ENCODE measurements at places on chromosomes 4 and X.

DNA sequence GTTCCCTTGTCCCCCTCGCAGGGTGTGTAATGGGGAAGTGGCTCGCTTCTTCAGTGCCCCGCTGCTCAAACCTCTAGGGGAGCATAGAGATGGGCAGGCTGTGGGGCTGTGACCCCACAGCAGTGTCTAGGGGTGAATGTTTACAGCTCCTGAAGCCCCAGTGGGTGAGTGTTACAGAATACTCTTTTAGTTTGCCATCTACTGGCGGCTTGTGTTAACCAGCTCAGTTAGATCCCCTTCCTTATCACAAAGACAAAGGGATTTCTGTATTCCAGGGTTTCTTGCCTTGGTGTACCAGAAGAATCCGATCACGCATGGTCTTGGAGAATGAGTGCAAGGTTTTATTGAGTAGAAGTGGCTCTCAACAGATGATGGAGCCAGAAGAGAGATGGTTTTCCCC, 108.1 kb upstream of the IQCM start:
- no peak for DNase-seq

- DNase-seq: no peak
These were observed 436.1 kb downstream of the PCDH7 start for GRCh38 chr4:31156221-31156620.

DNA sequence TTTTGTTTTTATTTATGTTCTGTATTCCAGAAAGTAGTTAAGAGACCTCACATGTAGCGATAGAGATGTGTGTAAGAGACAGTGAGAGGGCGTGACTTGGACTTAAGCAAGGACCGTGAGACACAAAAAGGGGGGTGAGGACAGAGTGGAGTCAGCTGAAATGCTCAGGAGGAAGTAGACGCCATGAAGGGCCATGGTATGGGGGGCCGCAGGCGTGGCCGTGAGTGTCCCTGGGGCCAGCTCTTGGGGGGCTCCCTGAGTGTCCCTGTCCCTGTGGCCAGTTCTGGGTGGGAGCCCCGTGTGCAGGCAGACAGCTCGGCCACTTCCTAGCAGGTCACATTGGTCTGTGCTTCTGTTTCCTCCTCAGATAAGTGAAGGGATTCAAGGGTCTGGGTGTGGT, 23.0 kb upstream of the MSANTD1 start:
- no peak for DNase-seq

GRCh38 chr4:10245751-10246150, 129.2 kb upstream of the WDR1 start:
- DNase-seq: no peak

GRCh38 chr4:10466161-10466560, 8.9 kb upstream of the ZNF518B start:
- DNase-seq: no peak

GRCh38 chr4:25310066-25310802, 2.3 kb upstream of the ZCCHC4 start:
- no peak for DNase-seq

DNA sequence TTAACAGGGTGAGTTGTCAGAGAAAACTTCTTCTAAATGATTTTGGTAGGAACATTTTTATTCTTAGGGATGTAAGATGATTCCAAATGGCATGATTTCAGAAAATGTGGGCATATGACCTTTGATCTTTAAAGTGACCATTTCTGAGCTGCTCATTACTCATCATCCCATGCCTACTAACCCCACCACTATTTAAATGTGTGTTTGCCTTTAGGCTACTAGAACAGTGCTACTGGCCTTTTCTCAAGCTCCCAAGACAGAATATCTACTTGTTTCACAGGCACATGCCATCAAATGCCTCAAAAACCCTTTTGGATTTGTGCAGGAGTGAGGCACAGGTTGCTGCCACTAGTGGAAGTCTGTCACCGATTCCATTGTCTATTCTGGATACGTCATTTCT, 428.2 kb downstream of the ADAM29 start:
- DNase-seq: no peak

GRCh38 chrX:34656842-34657725, at the start of gene TMEM47:
Gene TMEM47 (minus strand): TSS chrX:34657285. CDS start chrX:34657029, 256 bp downstream.
- DNase-seq: no peak

GRCh38 chrX:74343343-74344279, 39.6 kb downstream of the ZCCHC13 start:
- no peak for DNase-seq

DNA sequence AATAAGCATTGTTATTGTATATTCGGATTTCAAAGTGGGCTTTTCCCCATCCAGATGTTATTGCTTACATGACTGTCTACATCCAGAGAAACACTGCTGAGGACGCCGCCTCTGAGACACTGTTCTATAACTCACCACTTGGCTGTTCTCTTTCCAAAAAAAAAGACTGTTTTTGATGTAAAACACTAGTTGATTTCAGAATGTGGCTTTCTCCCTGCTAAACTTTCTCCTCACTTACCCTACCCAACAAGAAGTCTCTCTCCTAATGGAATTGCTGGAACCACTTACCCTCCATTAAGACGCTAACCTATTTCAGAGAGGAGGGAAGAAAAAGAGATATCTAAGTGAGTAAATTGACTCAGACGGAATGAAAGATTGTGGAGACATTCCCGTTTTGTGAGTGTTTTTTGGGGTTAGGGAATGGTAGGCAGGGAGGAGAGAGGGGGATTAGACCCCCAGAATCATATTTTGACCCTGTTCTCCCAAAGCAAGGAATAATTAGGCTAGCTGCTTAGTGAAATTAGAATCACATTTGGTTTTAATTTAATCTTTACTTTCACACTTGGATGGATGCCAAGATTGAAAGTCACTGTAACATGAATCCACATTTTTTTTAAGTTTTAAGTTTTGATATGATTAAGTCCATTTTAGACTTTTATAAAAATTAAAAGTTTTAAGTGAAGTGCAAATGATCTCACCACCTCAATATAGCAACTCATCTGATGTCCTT, 174.9 kb downstream of the CHIC2 start:
- DNase-seq: no peak

DNA sequence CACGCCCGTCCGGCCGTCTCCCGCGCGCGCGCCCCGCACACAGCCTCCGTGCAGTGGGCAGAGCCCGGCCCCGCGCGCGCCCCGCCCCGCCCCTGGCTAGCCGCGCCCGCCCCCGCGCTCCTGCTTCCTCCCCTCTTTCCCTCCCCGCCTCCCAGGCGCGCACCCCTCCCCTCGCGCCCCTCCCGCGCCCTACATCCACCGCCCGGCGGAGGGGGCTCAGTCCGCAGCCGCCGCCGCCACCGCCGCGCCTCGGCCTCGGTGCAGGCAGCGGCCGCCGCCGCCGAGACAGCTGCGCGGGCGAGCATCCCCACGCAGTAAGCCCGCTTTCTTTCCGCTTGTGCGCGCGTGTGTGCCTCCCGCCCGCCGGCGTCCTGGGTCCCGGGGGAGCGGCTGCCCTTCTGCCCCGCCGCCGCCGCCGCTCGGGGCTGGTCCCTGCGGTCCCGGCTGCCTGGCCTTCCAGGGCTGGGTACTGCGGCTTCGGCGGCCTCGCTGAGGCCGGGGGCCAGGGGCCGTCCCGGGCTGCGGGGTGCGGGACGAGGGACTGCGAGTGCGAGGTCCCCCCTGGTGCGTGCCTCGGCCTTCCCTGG, at the start of gene FHL1:
Gene FHL1 (plus strand): TSS at position 219 of the 587 bp plus-strand sequence.
- DNase-seq: no peak

- DNase-seq: no peak
These were observed 111.6 kb downstream of the MAGEE2 start for GRCh38 chrX:75673468-75673867.

All from stimulated activated CD8-positive, alpha-beta memory T cell treated with anti-CD3 and anti-CD28 coated beads, Interleukin-15, amount 100 ng/mL, for 24 hours (primary cell).